Activated CD8-positive, alpha-beta memory T cell treated with anti-CD3 and anti-CD28 coated beads for 1 hour (primary cell): ENCODE measurements at places on chromosomes 2 and 18.

- no peak for DNase-seq
These were observed 46.6 kb upstream of the TANC1 start for GRCh38 chr2:158921599-158922408.

GRCh38 chr2:174617120-174617519 lies 19.5 kb upstream of the WIPF1 start:
- no peak for DNase-seq

DNA sequence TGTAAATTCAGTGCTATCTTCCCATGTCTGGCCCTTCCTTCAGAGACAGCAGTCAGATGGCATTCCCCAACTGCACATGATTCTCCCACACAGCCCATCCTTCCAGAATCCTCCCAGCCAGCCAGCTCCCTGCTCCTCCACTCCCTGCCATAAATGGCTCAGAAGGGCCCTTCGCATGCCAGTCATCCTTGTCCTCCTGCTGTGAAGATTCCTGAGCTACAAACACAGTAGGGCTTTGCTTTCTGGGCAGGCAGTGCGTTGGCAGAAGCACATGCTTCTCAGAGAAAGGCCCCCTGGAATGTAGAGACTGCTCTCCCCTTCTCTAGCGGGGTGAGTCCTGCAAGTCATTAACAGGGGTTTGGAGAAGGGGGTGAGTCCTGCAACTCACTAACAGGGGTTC lies 71.9 kb downstream of the TEX51 start:
- DNase-seq, result no peak

DNA sequence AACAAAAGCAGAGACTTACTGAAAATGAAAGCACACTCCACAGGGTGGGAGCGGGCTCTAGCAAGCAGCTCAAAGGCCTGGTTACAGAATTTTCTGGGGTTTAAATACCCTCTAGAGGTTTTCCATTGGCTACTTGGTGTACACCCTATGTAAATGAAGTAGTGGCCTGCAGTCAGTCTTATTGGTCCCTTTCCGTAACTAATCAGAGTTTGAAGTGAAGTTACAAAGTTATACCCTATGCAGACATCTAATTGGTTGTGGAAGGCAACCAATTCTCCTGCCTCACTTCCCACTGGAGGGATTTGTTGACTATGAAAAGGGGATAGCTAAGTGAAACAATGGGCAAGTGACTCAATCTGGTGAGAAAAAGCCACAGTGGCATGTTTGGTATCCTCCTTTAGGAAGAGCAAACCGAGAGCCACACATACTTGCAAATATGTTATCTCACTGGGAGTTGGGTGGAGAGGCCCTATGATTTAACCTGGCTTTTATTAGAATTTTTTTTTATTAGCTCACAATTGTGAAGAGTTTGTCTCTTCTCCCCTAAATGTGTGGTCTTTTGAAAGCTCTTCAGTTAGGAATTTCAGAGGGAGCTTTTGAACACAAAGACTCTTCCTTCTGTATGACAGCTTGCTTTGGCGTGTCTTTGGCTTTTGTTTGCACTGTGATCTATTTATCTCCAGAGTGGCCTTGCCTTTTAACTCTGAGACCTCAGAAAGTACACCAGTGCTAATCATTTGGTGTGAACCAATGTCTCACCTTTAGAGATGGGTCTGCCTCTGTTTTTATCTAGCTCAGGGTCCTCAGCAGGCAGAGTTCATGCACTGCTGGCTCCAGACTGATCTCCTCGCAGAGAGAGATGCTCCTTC lies 69.6 kb downstream of the MAP4K4 start:
- DNase-seq, result no peak

- no peak for DNase-seq
These were observed 278.8 kb upstream of the SLC14A2 start for GRCh38 chr18:45336448-45336847.
